Ovary (tissue), 10 donors: ENCODE measurements at places on chromosomes 12 and 14. TPM values are rescaled to one million over a fixed set of nuclear protein-coding genes. Genes with fewer than 3 reads are reported as not detected.

Gene GSKIP
- 8.1 TPM for total RNA-seq

Gene TAS2R50
- total RNA-seq, result 1.7 TPM

Gene VRTN
- 0.23 TPM for total RNA-seq

Gene SDSL
- 3.7 TPM for total RNA-seq

Gene NTF3
- total RNA-seq, result 3.2 TPM

Gene SYCP3
- not detected for total RNA-seq

Gene NGB
- total RNA-seq, result not detected
